Right cardiac atrium (tissue), 5 donors: ENCODE measurements at places on chromosomes 12 and 14.

- no peak for DNase-seq
These were observed 36.4 kb upstream of the NCOR2 start for GRCh38 chr12:124603831-124604251.

DNA sequence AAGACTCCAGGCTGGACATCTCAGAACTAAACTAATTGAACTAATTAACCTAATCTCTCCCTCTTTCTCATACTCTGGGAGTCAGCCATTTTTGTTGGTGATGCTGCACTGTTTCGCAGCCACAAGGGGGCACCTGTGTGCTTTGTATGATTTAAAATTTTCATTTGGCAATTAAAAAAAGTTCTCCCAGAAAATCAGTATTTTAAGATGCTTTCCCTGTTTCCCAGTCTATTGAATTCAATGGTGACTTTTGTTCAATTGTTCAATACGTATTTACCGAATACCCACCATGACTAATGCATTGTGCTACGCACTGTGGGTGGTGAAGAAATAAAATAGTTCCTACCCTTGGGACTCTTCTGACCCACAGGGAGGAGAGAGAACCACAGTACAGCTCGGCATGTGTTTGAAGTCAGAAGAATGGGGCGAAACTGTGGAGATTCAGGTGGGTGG, 63.7 kb downstream of the ZNF664 start:
- DNase-seq, result peak; percentile 68

- DNase-seq, result no peak
These were observed 20.3 kb downstream of the FCF1 start for GRCh38 chr14:74733221-74733620.

- DNase-seq, result peak; percentile 34
These were observed 26.9 kb downstream of the JAG2 start for GRCh38 chr14:105141486-105142281.

- no peak for DNase-seq
These were observed 40.3 kb downstream of the NELL2 start for GRCh38 chr12:44835641-44836379.

DNA sequence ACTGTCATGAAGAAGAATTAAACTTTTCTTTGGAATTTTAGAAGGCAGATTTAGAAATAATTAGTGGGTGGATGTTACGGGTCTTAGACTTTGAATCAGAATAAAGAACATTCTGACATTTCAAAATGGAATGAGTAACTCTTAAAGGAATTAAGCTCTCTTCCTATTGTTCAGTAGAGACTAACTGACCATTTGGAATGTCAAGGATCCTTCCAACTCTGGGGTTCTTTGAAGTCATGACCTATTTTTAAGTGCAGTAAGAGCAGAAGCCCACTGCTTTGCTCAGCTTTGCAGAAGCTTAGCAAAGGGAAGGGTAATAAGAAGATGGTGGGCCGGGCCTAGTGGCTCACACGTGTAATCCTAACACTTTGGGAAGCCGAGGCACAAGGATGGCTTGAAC, 4.0 kb downstream of the CHURC1 start:
- DNase-seq, result no peak

DNA sequence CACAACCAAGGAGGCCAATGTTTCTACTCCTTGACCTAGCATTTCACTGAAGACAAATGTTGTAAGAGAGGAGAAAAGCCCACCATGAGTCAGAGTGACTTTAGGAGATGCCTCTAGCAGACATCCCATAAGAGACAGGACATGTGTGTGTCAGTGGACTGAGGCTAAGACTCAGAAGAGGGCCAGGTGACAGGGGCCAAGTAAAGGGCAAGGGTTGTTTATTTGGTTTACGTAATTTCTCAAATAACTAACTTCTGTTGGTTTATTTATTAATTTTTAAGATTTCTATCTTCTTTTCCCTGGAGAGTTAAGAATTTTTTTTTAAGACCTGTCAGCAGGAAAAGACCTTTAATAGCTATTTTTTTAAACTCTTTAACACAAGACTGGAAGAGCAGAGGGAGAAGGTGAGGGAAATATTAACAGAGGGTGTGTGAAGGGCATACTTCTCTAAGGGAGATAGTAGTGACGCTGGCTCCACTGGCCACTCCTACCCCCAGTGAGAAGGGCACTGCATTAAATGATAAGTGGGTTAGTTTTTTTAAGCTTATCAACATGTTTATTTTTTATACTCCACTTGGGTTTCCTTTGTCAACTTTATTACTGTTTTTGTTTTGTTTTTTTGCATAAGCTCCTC, 3.4 kb downstream of the PNP start:
- DNase-seq, result no peak

DNA sequence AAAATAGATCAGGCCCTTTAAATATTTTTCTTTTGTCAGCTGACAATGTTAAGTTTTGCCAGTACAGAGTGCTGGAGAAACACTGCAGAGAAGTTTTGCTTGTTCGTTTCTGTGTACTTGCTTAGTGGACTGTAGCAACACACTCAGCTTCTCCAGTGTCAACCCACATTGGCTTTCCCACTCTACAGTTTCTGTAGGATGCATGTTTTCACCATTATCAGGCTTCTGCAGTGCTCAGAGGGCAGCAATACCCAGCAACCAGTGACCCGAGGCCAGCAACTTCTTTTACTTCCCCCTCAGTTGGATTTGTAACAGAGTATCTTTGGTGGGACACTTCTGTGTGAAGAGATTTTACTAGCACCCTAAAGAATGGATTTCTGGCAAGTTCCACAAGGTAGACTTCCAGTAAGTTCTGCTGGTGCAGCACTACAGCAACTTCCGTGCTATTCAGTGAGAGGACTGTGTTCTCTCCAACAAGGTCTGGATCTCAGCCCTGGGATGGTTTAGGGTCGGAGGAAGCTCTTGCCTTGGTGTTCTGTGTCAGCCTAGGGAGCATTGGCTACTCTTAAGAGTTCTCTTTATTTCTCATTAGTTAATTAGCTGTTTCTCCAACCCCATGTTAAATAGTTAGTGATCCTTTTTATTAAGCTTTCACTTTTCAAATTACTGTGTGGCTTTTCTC, 70.4 kb downstream of the FUT8 start:
- DNase-seq, result no peak

GRCh38 chr12:114961491-114961890, 277.5 kb upstream of the TBX3 start:
- no peak for DNase-seq

DNA sequence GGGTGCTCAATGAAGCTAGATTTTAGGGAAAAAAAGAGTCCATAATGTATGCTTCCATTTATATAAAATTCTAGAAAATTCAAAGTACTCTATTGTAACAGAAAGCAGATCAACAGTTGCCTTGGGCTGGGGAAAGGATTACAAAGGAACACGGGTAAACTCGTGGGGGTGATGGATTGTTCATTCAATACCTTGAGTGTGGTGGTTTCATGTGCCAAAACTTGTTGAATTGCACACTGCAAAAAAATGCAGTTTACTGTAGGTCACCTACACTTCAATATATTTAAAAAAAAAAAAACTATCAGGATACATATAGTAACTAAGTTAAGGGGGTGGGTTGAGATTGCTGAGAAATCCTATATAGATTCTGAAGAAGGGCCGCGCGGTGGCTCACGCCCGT, 33.6 kb downstream of the PAWR start:
- no peak for DNase-seq

GRCh38 chr12:100138803-100139098, 3.9 kb downstream of the BLTP3B start:
- DNase-seq, result no peak
